Activated CD4-positive, alpha-beta T cell treated with anti-CD3 and anti-CD28 coated beads, Interleukin-2, amount 10 ng/mL, durations not matched to agents 24 days and 14 days (primary cell): ENCODE measurements at places on chromosomes 2 and 18. TPM values are rescaled to one million over a fixed set of nuclear protein-coding genes. Genes with fewer than 3 reads are reported as not detected.
A peak's percentile ranks its signal among the peaks of the same experiment; 100 is the strongest.

Gene CHST9
- not detected in 2 replicates for total RNA-seq

Gene GRHL1
- total RNA-seq: 1.2 and 2.1 TPM in 2 replicates

Gene ANKRD30B
- not detected in 2 replicates for total RNA-seq

DNA sequence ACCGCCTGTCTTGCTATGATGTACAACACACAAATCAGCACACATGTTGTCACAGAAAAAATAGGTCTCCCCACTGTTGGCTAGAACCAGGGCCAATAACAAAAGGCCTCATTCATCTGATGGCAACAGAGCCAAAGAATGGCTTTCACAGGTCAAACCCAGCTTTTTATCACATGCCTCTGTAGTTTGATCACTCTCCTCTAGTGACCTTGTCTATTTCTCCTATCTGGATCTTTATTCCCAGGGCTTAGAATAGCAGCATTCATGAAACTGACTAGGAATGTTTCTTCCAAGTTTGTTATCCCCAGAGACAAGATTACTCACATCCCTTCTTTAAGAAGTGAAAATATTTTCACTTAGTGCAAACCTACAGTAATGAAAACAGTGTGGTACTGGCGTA, 285.8 kb upstream of the GYPC start:
- no peak for DNase-seq
- no peak overlapping the region for H3K27ac ChIP-seq
- no peaks in the 10 kb centered on the region for H3K27me3 ChIP-seq

DNA sequence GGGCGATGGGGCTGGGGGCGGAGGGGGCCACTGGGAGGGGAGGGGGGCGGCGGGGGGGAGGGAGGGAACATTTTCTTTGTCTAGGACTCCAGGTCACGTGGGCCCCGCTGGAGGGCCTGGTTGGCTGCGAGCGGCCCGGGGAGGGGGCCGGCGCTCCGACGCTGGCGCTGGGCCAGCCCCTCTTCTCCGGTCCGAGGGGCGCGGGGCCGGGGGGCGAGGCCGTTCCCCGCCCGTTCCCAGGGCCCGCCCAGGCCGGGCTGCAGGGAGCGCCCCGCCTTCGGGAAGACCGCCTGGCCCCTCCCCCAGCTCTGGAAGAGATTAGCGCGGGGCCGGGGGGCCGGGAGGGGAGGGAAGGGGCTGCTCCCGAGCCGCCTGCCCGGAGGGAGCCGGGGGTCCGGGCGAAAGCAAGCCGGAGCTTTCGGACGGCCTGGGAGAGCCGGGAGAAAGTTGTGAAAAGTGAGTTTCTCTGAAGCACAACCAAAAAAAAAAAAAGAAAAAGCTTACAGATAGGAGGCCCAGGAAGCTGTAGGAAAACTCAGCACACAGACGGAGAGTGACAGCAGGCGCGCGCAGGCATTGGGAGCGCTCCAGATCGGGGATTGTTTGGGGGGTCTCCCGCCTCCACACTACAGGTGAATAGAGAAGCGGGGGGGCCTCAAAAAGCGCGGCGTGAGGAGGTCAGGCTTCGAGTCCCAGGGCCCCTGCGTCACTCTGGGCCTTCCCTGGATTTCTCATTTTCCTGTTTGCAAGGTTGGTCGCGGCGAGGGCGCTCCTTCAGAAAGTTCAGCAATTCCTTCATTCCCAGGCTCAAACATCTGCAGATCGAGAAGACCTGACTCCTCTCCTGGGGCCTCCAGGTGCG, 84.1 kb upstream of the POMC start:
- peaks cover 52% of the 10 kb centered on the region for H3K36me3 ChIP-seq
- H3K4me1 ChIP-seq: peaks cover 32% of the 10 kb centered on the region
- H3K4me3 ChIP-seq: peak overlapping the region; percentile 79
- no peaks in the 10 kb centered on the region for H3K27me3 ChIP-seq
- DNase-seq: peak; percentile 89

DNA sequence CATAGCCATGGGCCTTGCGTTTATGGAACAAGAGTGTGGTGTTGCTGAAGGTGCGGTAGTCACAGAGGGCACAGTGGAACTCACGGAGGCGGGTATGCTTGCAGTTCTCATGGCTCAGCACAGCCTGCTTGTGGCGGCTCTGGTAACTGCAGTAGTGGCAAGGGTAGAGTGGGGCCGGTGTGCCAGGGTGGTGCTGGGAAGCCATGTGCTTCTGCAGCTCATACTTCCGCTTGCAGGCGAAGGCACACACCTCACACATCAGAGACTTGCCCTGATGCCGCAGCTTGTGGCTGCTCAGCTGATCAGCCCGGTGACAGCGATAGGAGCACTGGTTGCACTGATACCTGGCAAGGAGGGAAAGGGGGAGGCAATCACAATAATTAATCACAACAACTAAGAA, 14.7 kb downstream of the ZNF142 start:
- H3K27ac ChIP-seq: no peak overlapping the region
- no peak for DNase-seq
- no peak overlapping the region for H3K4me3 ChIP-seq

DNA sequence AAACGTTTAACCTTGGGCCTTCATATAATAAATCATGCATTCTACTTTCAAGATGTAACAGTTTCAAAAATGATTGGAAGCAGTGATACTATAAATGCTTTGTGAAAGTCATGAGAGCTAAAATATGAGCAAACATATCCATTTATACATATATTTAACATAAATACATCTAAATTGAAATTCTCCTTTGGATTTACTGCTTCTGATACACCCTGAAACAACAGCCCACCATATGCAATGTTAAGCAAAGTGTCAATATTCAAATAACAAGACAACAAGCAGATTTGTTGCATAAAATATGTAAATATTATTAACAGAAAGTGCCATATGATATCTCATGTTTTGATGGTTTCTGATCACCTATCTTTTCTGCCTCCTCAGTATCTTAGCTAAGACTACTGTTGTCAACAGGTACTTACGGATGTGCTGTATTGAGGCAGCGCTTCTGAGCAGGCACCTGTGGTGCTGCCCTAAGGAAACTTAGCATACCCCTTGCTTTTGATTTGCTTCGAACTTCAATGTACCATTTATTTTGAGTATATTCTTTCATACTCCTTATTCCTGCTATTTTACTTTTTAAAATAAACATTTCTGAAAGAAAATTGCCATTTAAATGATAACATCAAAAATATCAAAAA, 6.1 kb downstream of the FIGN start:
- peaks cover 3% of the 10 kb centered on the region for H3K27me3 ChIP-seq
- no peak overlapping the region for H3K4me3 ChIP-seq
- H3K4me1 ChIP-seq: no peaks in the 10 kb centered on the region
- no peaks in the 10 kb centered on the region for H3K36me3 ChIP-seq
- DNase-seq: no peak

- no peak overlapping the region for H3K27ac ChIP-seq
- H3K36me3 ChIP-seq: no peaks in the 10 kb centered on the region
- H3K4me3 ChIP-seq: no peak overlapping the region
- H3K4me1 ChIP-seq: no peaks in the 10 kb centered on the region
Observed at GRCh38 chr2:210072922-210073509, 70.6 kb downstream of the RPE start.

GRCh38 chr2:28927878-28928277, 33.4 kb downstream of the WDR43 start:
- H3K4me1 ChIP-seq: peaks cover 4% of the 10 kb centered on the region
- no peaks in the 10 kb centered on the region for H3K27me3 ChIP-seq
- H3K4me3 ChIP-seq: no peak overlapping the region
- H3K27ac ChIP-seq: no peak overlapping the region

GRCh38 chr2:75065402-75066008, 107.1 kb downstream of the POLE4 start:
- no peak overlapping the region for H3K4me3 ChIP-seq
- H3K27me3 ChIP-seq: peaks cover 2% of the 10 kb centered on the region
- DNase-seq: no peak
- peak overlapping the region; percentile 21 for H3K27ac ChIP-seq

- no peak overlapping the region for H3K27ac ChIP-seq
- no peaks in the 10 kb centered on the region for H3K36me3 ChIP-seq
- no peaks in the 10 kb centered on the region for H3K27me3 ChIP-seq
- no peaks in the 10 kb centered on the region for H3K4me1 ChIP-seq
Observed at GRCh38 chr2:188481474-188481873, 189.8 kb downstream of the GULP1 start.
